Urinary bladder (tissue), 4 donors: ENCODE measurements at places on chromosomes 3 and 15.

DNA sequence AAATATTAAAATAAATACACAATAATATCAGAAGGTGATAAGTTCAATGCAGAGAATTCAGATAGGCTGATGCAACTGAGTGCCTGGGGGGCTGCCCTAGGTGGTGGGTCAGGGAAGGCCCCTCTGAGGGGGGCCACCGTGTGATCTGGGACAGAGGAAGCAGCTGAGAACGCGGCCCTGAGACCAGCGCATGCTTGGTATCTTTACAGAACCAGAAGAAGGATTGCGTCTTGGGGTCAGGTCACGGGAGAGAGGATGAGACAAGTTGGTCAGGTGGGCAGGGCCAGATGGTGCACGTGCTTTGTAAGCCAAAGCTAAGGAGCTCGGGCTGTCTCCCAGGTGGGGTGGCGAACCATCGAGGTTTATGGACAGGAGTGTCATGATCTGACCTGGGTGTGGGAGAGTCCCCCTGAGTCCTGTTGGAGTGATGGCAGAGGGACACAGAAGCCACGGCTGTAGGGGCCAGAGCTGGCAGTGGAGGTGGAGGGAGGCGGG is 121.2 kb downstream of the ETFA start:
- no peak for DNase-seq

DNA sequence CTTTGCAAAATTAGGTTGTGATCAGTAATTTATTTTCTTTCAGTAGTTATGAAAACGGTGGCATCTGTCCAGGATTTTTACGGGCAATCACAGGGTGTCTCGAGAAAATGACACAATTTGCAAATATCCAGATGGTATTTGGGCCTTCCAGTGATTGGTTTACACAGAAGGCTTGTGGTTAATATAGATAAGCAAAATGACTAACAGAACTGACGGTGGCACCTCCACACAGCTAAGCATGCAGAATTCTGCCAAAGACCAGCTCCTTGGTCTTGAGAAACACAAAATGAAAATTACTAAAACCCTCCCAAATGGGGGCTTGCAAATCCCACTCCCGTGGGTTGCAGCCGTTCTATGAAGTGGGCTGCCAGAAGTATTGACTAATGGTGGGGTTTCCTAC is 5.5 kb downstream of the ARHGEF3 start:
- DNase-seq, result no peak

DNA sequence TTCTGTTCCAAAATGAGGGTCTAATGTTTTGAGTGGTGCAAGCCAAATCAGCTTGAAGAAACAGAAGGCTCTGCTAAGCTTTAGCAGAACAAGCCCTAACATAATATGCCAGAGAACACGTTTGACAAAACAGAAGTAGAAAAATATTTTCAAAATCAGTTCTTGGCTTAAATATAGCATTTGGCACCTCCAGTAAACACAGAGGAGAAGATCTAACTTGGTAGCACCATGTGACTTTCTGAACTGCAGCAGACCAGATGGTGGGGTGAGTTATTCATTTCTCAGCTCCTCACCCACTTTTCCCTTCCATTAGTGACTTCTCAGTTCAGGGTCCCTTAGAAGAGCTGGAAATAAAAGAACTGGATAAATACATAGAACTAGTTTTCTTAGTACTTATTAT is 395.8 kb downstream of the MAGI1 start:
- no peak for DNase-seq

DNA sequence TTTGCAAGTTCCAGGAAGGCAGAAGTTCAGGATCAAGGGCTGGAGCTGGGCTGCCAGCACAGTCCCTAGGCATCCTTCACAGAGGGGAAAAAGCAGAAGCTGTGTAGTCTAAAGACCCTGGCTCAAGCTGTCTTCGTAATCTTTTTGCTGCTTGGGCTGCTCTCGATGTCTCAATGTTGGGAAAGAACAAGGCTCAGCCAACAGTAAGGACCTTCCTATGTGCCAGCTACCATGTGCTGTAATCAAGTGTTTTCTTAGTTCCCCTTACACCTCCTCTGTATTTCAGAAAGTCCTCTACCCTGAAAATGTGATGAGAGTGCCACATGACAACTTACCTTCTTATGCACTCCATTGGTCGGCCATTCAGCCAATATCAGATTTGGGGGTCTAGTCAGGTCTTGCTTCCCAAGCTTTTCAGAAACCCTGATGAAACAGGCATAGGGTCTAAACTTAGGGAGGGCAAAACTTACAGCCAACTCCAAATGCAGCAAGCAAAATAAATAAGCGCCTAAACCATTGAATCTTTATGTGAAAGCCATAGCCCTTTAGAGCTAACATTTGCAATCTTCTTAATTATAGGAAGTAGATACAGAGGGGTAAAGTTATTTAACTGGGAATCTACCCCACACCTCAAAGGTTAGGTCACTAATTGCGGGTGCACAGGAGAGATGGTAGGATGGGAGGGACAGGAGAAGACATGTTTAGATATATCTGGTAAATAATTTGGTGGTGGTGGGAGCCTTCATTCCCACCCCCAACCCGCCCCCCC is 1.2 kb upstream of the EDEM1 start:
- no peak for DNase-seq

- DNase-seq, result no peak
These were observed 21.2 kb downstream of the TFG start for GRCh38 chr3:100730524-100730923.
